ENCODE measurements at places on chromosomes 3 and 15. TPM values are rescaled to one million over a fixed set of nuclear protein-coding genes. Genes with fewer than 3 reads are reported as not detected.

- H3K27ac ChIP-seq: peak overlapping the region; percentile 71
- no peak for DNase-seq
- peaks cover 86% of the 10 kb centered on the region for H3K36me3 ChIP-seq
- H3K4me3 ChIP-seq: no peak overlapping the region
These were observed 25.8 kb downstream of the ARHGEF3 start for GRCh38 chr3:56775838-56776555.

DNA sequence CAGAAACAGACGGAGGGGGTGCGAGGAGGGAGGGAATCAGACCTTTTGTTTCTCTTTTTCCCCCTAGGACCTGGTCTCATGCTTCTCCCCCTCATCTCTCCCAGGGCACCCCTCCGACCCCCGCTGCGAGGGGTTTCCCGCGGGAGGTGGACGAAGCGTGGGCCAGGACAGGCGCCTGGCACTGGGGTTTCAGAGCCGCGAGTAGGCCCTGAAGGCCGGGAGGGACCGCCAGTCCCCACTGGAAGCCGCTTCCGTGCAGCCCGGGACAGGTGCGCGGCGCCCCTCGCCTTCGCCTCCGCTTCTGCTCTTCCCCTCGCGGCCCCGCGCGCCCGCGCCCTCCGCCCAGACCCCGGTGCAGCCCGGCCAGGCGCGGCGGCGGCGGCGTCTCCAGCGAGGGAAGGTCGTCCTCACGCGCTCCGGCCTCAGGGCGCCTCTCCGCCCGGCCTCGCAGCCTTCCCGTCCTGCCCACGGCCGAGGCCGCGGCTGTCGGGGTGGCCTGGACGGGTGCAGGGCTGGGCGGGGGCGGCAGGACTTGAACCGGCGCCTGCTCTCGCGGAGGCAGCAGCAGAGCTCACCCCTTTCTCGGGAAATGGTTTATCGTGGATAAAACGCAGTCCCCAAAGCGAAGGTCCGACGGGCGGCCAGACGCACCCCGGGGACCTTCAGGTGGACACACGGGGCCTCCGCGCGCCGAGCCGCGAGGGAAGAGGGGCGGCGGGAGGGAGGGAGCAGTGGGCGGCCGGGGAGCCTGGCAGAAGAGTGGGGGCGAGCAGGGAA is 31.5 kb upstream of the ADAMTS17 start:
- DNase-seq: no peak
- H3K27ac ChIP-seq: no peak overlapping the region
- no peaks in the 10 kb centered on the region for H3K36me3 ChIP-seq
- H3K4me1 ChIP-seq: no peaks in the 10 kb centered on the region
- no peak overlapping the region for H3K4me3 ChIP-seq

GRCh38 chr3:40211579-40211978 is 97.9 kb upstream of the EIF1B start:
- H3K4me3 ChIP-seq: no peak overlapping the region
- DNase-seq: no peak
- no peaks in the 10 kb centered on the region for H3K4me1 ChIP-seq
- H3K27me3 ChIP-seq: no peaks in the 10 kb centered on the region
- H3K36me3 ChIP-seq: no peaks in the 10 kb centered on the region

DNA sequence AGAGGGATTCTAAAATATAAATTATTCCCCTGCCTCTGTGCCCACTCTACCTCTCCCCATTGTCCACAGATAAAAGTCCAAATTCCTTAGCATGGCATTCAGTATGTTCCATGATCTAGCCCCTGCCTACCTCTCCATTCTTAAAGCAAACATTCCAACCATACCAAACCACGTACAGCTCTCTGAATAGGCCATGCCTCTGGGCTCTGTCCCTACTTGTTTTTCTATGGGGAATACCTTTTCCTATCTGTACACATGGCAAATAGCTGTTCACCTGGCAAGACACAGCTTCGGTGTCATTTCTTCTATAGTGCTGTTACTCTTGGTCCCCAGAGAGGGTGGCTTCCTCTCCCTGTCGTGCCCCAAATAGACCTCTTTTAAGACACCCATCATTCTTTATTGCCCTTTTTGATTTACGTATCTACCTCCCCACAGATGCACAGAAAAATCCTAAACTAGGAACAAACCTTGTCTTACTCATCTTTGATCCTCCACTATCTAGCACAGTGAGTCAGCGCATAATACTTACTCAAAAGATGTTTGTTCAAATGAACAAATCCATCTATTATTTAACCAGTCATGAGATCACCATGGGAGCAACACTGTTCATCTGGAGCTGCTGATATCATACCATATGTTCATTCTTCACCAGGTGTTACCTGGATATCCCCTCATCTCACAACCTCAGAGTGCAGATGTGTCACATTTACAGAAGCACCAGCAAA is 329.8 kb downstream of the THSD4 start:
- no peak for DNase-seq
- H3K4me3 ChIP-seq: no peak overlapping the region
- H3K27ac ChIP-seq: no peak overlapping the region
- peaks cover 8% of the 10 kb centered on the region for H3K27me3 ChIP-seq
- H3K4me1 ChIP-seq: no peaks in the 10 kb centered on the region
- no peaks in the 10 kb centered on the region for H3K36me3 ChIP-seq

- no peaks in the 10 kb centered on the region for H3K27me3 ChIP-seq
- peaks cover 29% of the 10 kb centered on the region for H3K4me1 ChIP-seq
- H3K36me3 ChIP-seq: peaks cover 6% of the 10 kb centered on the region
- no peak overlapping the region for H3K4me3 ChIP-seq
- H3K27ac ChIP-seq: no peak overlapping the region
These were observed 3.2 kb upstream of the SIAH2 start for GRCh38 chr3:150765949-150766720.

- no peak overlapping the region for H3K4me3 ChIP-seq
- no peaks in the 10 kb centered on the region for H3K36me3 ChIP-seq
- no peaks in the 10 kb centered on the region for H3K27me3 ChIP-seq
- no peak overlapping the region for H3K27ac ChIP-seq
- no peaks in the 10 kb centered on the region for H3K4me1 ChIP-seq
These were observed 796.6 kb upstream of the GBE1 start for GRCh38 chr3:82558081-82558480.

DNA sequence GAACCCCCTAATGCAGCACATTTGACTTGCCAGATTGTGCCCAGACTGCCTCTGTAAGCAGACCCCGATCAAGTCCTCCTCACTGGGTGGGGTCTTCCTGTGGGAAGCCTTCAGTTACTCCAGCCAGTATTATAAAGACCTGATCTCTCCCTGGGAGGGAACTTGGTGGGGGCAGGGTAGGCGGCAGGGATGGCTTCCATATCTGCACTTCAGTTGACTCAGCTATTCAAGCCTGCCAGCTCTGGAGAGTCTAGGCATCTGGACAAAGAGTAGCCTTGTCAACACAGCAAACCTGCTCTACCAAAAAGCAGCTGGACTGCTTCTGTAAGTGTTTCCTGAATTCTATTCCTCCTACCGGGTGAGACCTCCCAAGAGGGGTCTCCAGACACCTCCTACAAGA is 21.0 kb upstream of the SLC25A38 start:
- peaks cover 9% of the 10 kb centered on the region for H3K36me3 ChIP-seq
- peak overlapping the region; percentile 33 for H3K27ac ChIP-seq
- H3K4me3 ChIP-seq: no peak overlapping the region
- no peak for DNase-seq
- H3K27me3 ChIP-seq: peaks cover 19% of the 10 kb centered on the region

ALDH1L1 gene
- not detected for total RNA-seq

GRCh38 chr3:45509038-45509767 is 85.3 kb upstream of the LIMD1 start:
- H3K36me3 ChIP-seq: peaks cover 3% of the 10 kb centered on the region
- no peaks in the 10 kb centered on the region for H3K27me3 ChIP-seq
- H3K4me1 ChIP-seq: peaks cover 2% of the 10 kb centered on the region
- no peak overlapping the region for H3K27ac ChIP-seq

- DNase-seq: no peak
- peak overlapping the region; percentile 15 for H3K27ac ChIP-seq
- peaks cover 24% of the 10 kb centered on the region for H3K36me3 ChIP-seq
- H3K27me3 ChIP-seq: no peaks in the 10 kb centered on the region
These were observed 4.9 kb upstream of the STAB1 start for GRCh38 chr3:52490035-52490938.

FBXO40 gene
- total RNA-seq: not detected

DNA sequence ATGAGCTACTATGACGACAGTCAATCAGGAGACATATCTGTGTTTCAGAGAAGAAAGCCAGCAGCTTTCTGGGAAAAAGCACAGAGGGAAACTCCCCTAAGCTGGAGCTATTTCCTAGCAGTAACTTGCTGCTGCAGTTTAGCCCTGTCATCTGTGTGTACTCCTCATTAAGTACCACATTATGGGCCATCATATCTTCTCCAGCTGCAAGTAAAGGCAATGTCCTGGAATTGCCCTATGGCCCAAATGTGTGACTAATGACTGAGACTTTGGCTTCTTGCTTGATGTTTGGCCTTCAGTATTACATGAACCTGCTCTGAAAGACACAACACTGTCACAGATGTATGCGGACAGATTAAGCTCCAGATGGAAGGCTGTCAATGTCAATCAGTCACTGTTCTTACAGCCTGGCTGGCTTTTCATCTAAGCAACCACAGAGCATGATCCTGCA is 190.8 kb downstream of the FHIT start:
- peaks cover 2% of the 10 kb centered on the region for H3K4me1 ChIP-seq
- no peaks in the 10 kb centered on the region for H3K27me3 ChIP-seq
- H3K27ac ChIP-seq: no peak overlapping the region
- no peak overlapping the region for H3K4me3 ChIP-seq

PRR20G gene
- total RNA-seq: not detected

FBXW12 gene
- not detected for total RNA-seq

GRCh38 chr3:150410311-150411105 is 2.4 kb downstream of the TSC22D2 start:
- peaks cover 27% of the 10 kb centered on the region for H3K36me3 ChIP-seq
- H3K27ac ChIP-seq: peak overlapping the region; percentile 76
- peak overlapping the region; percentile 92 for H3K4me3 ChIP-seq
- DNase-seq: peak; percentile 48

- H3K27me3 ChIP-seq: peaks cover 4% of the 10 kb centered on the region
- DNase-seq: no peak
- no peak overlapping the region for H3K27ac ChIP-seq
- H3K4me1 ChIP-seq: no peaks in the 10 kb centered on the region
These were observed 58.5 kb downstream of the DUT start for GRCh38 chr15:48389691-48390143.

GRCh38 chr3:16254916-16255315 is 9.8 kb downstream of the DPH3 start:
- no peak overlapping the region for H3K4me3 ChIP-seq
- no peak overlapping the region for H3K27ac ChIP-seq
- no peak for DNase-seq
- H3K4me1 ChIP-seq: peaks cover 20% of the 10 kb centered on the region

- no peaks in the 10 kb centered on the region for H3K4me1 ChIP-seq
- no peak for DNase-seq
- no peak overlapping the region for H3K4me3 ChIP-seq
- no peaks in the 10 kb centered on the region for H3K36me3 ChIP-seq
- H3K27ac ChIP-seq: no peak overlapping the region
These were observed 15.4 kb upstream of the RPL24 start for GRCh38 chr3:101701696-101702634.

DNA sequence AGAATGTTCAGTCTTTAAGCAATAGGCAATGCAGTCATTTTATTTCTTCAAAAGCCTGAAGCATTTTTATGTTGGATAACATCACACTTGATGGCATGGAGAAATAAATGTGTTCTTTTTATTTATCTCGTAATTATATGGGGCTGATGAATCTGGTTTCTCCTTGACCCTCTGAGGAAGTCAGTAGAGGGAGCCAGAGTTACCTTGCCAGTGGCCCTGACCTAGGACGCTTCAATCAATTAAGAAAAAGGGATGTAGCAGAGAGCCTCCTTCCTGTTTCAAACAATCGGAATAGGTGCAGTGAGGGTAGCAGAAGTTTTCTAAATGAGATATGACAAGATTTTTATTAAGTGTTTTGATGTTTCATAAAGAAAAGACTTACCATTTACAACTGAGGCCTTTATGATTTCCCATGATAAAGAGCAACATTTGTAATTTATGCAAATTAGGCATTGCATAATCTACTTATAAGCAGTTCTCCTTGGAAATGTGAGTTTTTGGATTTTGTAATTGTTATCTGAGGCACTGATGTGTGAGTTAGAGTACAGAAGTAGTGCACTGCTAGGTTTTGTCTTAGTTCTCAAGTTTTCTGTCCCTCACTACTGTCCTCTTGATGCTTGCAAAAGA is 129.1 kb downstream of the RAP2B start:
- peaks cover 30% of the 10 kb centered on the region for H3K4me1 ChIP-seq
- H3K27ac ChIP-seq: no peak overlapping the region
- no peaks in the 10 kb centered on the region for H3K36me3 ChIP-seq
- H3K4me3 ChIP-seq: no peak overlapping the region

ACAN gene
- not detected for total RNA-seq

DNA sequence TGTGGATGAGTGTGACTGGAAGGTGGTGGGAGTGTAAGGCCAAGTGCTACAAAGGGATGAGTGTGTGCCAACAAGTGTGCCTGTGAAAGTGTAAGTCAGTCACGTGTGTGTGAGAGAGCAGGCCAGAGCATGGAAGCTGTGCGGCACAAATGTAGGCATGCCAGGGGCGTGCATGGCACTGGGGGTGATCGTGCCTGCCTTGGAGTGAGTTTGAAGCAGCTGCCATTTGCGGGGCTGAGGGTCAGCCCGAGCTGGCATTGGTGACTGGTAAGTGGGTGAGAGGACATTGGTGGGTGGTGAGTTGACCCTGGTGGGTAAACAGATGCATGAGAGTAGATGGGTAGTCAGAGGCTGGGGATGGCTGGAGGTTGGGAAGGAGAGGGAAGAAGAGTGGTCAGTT is 24.5 kb downstream of the CD276 start:
- H3K36me3 ChIP-seq: no peaks in the 10 kb centered on the region
- H3K4me1 ChIP-seq: no peaks in the 10 kb centered on the region
- peaks cover 7% of the 10 kb centered on the region for H3K27me3 ChIP-seq
- DNase-seq: no peak
- no peak overlapping the region for H3K4me3 ChIP-seq

GOLGA6L7 gene
- total RNA-seq: not detected

DNA sequence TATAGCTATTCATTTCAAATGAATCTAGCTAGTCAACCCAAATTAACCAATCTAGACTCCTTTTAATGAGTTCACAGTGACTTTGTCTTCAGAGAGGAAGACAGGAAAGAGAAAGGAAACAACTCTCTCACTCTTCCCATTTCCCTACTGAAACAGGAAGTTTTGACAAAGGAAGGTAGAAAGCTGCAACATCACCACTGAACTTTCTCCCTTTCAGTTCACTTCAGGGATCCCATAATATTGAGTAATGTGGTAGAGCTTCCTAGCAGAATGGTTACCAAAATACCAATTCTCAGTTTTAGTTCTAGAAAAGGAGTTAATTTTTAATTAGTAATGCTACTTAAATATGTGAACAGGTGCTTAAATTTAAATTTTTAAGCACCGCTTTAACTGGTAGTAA is 7.5 kb downstream of the VPS13C start:
- H3K36me3 ChIP-seq: peaks cover 14% of the 10 kb centered on the region
- no peak overlapping the region for H3K27ac ChIP-seq
- H3K27me3 ChIP-seq: no peaks in the 10 kb centered on the region
- H3K4me3 ChIP-seq: no peak overlapping the region
- DNase-seq: no peak

- H3K4me3 ChIP-seq: no peak overlapping the region
- DNase-seq: peak; percentile 42
- no peak overlapping the region for H3K27ac ChIP-seq
- no peaks in the 10 kb centered on the region for H3K27me3 ChIP-seq
- no peaks in the 10 kb centered on the region for H3K36me3 ChIP-seq
- no peaks in the 10 kb centered on the region for H3K4me1 ChIP-seq
These were observed 92.7 kb downstream of the LRRC28 start for GRCh38 chr15:99343881-99344551.
